ENCODE measurements at places on chromosomes 6 and 20.

- no peak for DNase-seq
Measured at GRCh38 chr20:15039088-15039752, 701.8 kb upstream of the FLRT3 start.

DNA sequence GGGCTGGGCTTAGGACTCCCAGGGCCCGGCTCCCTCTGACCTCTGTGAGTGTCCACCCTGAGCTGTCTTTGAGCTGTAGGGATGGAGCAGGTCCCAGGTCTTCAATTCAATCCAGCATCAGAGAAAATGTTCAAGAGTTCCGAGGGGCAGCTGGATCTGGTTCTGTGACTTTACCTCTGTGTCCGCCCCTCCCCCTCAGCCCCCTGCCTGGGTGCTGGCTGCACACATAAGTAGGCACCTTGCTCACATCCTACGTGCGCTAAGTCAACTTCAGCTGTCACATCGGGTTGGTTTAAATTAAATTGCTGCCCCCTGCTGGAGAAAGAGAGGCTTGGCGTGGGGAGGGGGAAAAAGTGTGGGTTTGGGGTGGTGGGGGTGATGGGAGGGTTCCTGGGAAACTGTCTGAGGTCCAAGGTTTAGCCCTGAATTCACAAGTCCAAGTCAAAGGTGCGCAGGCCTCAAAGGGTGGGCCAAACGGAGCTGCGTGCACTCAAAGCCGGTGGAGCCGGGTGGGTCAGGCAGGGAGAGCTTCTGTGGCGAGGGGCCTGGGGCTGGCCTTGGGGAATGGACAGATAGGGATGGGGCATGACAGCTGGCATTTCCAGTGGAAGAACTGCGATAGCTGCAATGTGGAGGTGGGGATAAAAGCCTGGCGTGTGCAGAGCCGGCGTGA, 3.0 kb downstream of the WFDC5 start:
- DNase-seq = no peak

- no peak for DNase-seq
Measured at GRCh38 chr6:37131104-37131959, 38.6 kb upstream of the PIM1 start.

DNA sequence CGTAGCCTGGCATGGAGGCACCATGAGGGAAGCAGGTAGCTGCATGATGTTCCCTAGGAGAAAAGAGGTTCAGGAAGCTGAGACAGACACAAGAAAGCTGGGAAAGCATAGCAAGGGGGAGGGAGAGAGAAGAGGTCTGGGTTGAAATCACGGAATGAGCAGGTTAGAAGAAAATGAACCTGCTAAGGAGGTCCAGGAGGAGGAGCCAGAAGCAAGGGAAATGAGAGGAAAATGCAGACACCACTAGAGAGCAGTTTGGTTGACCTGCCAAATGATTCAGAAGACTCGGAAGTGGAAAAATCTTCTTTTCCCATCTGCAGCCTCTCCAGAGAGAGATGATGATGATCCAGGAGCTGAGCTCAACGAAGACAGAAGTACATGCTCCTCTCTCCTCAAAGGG, 70.9 kb downstream of the VIP start:
- no peak for DNase-seq

- DNase-seq = no peak
Measured at GRCh38 chr20:61014491-61014890, 237.6 kb upstream of the CDH4 start.

DNA sequence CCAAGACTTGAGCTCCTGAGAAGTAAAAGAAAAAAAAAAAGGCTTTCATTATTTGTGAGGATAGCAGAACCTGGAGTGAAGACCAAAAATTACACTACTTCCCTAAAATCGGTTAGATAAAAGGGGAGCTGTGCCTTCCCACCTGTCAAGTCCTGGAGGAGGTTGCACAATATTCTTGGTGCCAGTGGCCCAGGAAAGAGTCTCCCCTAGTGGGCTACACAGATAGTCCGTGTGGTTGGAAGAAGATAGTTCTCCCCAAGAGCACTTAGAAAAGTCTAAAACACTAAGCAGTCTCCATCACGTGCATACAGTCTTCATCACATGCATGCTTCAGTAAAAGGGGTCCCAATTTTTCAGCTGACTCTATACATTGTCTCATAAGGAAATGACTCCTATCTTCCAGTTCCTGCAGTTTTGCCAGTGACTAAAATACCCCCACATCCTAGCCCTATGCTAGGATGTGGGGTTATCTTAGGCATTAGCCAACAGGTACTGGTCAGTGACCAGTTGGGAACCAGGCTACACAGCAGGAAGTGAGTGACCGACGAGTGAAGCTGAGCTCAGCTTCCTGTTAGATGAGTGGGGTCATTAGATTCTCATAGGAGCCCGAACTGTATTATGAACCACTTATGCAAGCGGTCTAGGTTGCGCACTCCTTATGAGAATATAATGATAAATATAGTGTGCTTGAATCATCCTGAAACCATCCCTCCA, 199.5 kb upstream of the FAM83B start:
- DNase-seq = no peak
